GM12891 (cell line): ENCODE measurements at places on chromosomes 4 and X.

- DNase-seq: no peak
Observed at GRCh38 chr4:140256335-140256734, 102.4 kb upstream of the MAML3 start.

DNA sequence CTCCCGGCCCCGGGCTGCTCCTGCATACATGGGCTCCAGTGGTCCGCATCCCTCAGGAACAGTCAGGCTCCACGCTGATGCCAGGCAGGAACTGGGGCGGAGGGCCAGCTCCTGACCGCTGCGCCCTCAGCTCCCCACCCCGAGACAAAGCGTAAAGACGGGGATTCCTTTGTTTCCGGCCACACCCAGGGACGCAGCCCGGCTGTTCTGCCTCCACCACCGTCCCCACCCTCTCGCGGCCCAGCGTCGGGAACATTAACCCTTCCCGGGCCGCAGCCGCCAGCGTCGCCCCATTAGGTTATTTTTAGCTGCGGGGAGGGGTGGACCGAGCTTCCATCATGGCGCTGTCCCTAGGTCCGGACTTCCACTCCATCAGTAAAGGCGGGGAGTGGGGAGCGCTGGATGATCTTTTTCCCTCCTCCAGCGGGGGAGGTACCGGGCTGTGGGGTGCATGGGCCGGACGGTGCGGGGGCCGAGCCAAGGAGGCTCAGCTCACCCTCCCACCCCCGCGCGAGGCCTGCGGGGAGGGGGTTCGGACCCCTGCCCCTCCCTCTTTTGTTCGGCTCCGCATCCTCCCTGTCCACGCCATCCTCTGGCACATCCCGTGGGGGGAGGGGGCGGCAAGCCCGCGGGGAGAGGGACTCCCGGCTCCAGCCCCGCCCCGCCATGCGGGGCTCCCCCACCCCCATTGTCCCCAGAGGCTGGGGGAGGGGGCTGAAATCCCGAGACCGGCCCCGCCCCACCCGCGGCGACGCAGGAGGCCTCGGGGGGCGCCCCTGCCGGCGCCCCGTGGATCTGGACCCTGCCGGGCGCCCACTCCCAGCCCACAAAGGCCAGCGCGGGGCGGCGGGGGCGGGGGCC is 5.3 kb downstream of the CRMP1 start:
- no peak for DNase-seq

DNA sequence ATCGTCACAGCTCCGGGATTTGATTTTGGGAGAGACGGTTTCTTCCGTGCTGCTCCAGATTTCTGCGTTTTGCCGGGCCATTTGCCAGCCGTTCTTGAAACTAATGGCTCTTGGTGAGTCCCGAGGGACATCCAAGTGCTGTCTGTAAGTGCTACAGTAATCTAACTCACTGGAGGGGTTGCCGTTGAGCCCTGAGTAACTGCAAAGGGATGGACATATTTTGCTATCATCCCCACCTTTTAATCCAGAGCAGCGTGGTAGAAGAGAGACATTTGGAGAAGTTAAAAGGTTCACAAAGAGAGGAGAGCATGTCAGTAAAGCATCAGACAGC is 88.9 kb upstream of the PDLIM3 start:
- DNase-seq: no peak

- DNase-seq: no peak
Observed at GRCh38 chr4:105594099-105595010, 41.9 kb downstream of the ARHGEF38 start.

DNA sequence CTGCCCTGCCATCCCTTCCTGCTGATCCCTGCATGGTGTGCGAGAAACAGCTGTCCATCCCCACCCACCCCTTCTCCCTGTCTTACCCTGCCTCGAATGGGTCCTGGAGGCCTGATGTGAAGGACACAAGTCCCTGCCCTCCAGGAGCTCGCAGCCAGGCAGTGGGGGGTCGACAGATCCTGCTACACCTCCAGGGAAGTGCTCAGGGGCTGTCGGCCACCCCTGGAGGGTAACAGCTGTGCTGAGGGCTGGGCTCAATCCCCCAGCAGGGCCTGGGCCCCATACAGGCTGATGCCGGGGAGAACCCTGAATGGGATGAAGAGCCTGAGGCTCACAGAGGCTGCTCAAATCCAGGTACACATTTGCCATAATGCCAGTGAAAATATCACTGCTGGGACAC is 17.6 kb downstream of the HMX1 start:
- no peak for DNase-seq

DNA sequence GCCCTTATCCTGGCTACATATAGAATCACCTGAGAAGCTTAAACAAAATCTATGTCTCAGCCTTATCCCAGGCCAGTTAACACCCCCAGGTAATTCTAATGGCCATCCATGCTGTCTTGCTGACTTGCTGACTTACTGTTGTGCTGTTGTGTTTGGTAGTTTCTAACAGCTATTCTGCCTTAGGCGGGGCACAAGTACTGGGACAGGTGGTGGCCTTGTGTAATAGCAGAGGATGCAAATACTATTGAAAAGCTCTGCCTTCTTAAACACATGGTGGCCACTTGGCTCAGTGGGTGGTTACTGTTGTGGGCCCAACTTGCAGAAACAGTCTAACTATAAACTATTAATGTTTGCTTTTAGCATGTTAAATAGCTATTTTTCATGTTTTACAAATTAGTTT is 56.2 kb downstream of the CDS1 start:
- DNase-seq: no peak
